H54 (cell line): ENCODE measurements at places on chromosomes 1 and 21.
A peak's percentile ranks its signal among the peaks of the same experiment; 100 is the strongest.

- DNase-seq, result no peak
Observed at GRCh38 chr1:53592521-53592982, 133.4 kb downstream of the DMRTB1 start.

DNA sequence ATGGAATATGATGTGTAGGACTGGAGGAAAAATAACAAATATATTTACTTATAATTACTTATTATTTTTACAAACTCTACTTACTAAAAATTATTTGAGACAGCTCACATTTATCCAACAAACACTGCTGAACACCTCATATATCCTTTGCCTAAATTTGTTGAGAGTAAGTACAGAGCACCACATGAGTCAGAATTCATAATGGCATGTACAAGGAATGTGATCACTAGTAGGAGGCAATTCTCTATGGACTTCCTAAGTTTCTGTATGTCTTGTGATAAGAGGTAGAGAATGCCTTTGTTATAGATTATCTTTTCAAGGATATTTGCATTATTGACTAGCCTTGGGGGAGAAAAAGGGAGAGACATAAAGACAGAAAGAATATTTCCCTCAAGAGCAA is 8.2 kb upstream of the ST6GALNAC3 start:
- peak; percentile 16 for DNase-seq

- no peak for DNase-seq
Observed at GRCh38 chr1:174812656-174813055, 187.1 kb upstream of the CACYBP start.

- DNase-seq, result no peak
Observed at GRCh38 chr1:111671852-111672251, 52.3 kb downstream of the RAP1A start.

DNA sequence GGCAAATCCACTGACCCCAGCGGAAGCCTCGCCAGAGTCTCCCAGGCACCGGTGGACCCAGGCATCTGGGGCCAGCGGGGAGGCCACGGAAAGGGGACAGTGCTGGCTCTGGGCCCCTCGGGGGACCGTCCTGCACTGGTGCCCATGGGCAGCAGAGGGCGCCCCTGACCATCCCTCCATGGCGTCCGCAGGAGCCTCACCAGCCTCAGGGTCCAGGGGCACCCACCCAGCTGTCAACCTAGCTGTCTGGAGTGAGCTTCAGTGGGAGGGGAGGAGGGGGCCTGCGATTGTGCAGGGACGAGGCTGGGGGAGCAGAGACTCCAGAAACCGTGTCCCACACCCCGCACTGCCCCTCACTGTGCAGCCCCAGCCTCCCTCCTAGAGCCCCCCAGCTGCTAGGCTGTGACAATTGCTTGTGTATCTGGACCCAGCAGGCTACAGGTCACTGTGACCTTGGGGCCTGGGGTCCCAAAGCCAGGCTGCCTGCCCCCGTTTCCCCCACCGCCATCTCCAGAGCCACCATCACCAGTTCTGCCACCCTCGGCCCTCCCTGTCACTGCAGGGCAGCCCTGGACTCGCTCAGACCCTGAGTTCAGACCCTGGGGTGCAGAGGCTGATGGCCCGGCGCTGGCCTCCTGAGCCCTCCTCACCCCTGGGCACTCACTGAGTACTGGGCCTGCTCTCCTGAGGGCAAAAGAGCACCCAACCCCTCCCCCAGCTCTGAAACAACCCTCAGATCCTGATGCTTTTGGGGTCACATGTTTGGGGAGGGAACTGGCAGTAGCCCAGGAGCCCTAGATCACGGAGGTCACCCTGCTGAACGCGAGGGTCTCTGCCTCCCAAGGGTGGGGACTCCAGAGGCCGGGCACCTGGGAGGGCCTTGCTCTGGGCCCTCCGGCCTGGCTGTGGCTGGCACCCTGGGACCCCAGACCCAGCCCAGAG is 10.6 kb upstream of the COL6A1 start:
- peak; percentile 82 for DNase-seq

GRCh38 chr1:20366463-20367115 is 75.9 kb downstream of the VWA5B1 start:
- no peak for DNase-seq

GRCh38 chr21:41796476-41797080 is 29.7 kb upstream of the RIPK4 start:
- no peak for DNase-seq

GRCh38 chr1:164188497-164188896 is 370.5 kb upstream of the PBX1 start:
- no peak for DNase-seq
